ENCODE measurements at places on chromosomes 3 and 15. TPM values are rescaled to one million over a fixed set of nuclear protein-coding genes. Genes with fewer than 3 reads are reported as not detected.

Gene HDGFL3
- total RNA-seq = 72.8 TPM

Gene ZNF80
- 0.04 TPM for total RNA-seq

Gene ZNF385D
- not detected for total RNA-seq

Gene ARHGAP11A
- 98.7 TPM for total RNA-seq

Gene SCAANT1
- total RNA-seq = not detected

Gene C15orf62
- not detected for total RNA-seq

Gene GOLGA6L7
- not detected for total RNA-seq

Gene CCR9
- not detected for total RNA-seq

Gene ETV5
- 25.2 TPM for total RNA-seq

Gene COMMD4
- 204 TPM for total RNA-seq

Gene ST8SIA2
- 0.37 TPM for total RNA-seq

Gene AVEN
- total RNA-seq = 22.1 TPM

Gene CAND2
- total RNA-seq = 0.27 TPM

Measured in A549 treated with dexamethasone at 1 μM for 4 hours (cell line).